ENCODE measurements at places on chromosomes 2 and 18.
A peak's percentile ranks its signal among the peaks of the same experiment; 100 is the strongest.

- no peak for DNase-seq
Measured at GRCh38 chr18:8609659-8610458, 622 bp downstream of the RAB12 start.

GRCh38 chr2:62455957-62456692 lies 49.9 kb downstream of the TMEM17 start:
- no peak for DNase-seq

- DNase-seq: peak; percentile 49
Measured at GRCh38 chr2:120230515-120231471, 7.6 kb upstream of the TMEM185B start.

DNA sequence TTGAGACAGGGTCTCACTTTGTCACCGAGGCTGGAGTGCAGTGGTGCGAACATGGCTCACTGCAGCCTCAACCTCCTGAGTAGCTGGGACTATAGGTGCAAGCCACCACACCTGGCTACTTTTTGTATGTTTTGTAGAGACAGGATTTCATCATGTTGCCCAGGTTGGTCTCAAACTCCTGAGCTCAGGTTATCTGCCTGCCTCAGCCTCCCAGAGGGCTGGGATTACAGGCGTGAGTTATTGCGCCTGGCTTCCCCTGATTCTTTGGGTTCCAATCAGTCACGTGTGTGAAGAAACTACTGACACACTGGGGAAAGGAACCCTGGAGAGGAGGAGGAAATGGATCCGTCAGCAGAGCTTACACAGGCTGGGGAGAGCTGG lies 22.3 kb upstream of the RAB10 start:
- DNase-seq: no peak

- no peak for DNase-seq
Measured at GRCh38 chr2:172196768-172197431, 94.2 kb upstream of the DLX2 start.

DNA sequence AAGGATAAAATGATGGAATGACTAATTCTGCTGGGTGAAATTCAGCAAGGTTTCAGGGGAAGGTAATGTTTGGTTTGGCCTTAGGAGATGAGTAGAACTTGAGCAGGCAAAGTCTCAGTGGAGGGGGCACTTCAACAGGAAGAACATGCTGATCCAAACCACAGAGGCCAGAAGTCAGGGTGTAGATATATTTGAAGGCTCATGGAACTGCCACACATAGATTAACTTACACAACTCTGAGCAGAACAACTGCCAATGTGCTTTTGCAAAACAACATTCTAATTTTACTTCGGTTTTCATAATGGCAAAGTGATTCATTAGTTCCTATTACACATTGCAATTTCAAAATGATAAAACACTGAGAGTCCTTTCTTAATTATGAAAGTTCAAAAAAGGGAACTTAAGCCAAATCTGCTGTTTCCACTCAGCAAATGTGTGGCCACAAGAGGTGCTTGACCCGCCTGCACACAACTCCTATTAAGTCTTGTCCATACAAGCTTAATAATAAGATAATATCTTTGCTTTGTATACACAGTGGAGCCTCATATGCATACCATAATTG lies 284.8 kb downstream of the MREG start:
- DNase-seq: peak; percentile 68

- no peak for DNase-seq
Measured at GRCh38 chr2:74201596-74201995, 3.2 kb downstream of the MTHFD2 start.

GRCh38 chr2:48674933-48675332 lies 57.3 kb downstream of the GTF2A1L start:
- no peak for DNase-seq
